Kasumi-1 (cell line): ENCODE measurements at places on chromosomes 7 and 10.

- no peak for DNase-seq
Measured at GRCh38 chr10:125034675-125035074, 92.8 kb downstream of the ZRANB1 start.

DNA sequence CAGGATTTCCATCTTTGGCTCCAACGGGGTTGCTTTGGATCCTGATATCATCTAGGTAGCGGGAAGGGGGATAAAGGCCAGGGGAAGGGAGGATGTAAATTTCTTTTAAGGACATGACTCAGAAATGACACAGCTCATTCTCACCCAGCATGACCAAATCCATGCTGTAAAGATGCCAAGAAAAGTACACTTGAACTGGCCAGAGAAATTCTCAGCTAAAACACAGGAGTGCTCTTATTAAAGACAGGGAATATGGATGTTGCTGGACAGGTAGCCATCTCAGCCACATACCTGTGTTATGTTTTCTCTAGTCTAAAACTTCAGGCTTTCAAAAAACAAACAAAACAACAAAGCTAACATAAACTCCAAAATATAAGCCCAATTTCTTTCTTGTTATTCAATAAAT lies 68.3 kb downstream of the NAMPT start:
- no peak for DNase-seq

- DNase-seq, result peak; percentile 93
Measured at GRCh38 chr10:5293691-5294550, 70.8 kb upstream of the UCN3 start.

DNA sequence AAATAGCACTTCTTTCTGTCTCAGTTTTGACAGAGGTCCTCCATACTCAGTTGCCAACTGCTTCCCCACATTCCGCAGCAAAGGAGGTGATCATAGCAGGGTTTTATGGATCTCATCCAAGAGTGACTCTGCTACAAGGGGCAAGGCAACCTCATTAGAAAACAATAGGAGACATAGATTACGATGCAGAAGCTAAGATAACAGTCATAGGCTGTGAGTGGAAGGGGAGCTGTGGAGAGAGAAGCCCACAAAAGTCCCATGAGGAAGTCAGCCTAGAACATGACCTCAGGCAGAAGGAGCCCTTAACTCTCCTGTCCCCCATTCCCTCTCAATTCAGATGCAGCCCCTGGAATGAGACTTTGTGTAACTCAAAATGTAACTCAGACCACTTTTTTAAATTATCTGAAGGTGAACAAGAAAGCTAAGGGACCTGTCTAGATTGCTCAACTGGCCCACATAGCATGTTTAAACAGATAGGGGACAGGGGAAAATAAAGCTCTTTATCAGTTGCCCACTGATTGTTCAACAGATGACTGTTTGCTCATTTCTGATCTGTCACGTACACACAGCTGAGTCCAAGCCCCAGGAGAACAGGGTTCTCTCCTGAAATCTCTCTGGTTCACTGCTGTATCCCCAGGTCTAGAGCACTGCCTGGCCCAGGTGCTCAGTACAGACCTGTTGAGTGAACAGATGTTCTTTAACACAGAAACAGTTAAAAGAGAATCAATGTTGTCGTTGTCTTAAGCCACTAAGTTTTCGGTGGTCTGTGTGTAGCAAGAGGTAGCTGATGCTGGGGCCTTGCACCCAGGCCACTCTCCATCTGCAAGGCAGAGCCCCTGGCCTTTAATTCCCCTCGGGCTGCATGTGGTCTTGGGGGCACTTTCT lies 1.5 kb upstream of the NCOA4 start:
- DNase-seq, result peak; percentile 30

DNA sequence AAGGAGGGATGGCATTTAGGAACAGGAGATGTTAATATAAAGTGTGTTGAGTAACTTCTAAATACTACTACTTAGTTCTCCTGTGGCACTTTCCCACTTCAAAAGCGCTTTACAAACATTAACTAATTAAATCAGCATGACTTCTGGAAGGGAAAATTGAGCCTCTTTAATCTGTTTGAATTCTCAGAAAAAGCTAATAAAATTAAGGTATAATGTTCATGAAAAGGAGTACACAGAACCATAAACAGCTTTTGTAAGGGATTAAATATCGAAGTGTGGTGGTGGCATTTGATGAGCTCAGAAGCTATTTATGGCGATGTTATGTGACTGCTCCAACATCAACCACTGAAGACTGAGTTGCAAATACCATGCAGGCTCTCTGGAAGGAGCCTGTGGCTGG lies 10.2 kb upstream of the VAX1 start:
- DNase-seq, result no peak

GRCh38 chr7:121824276-121824675 lies 48.7 kb upstream of the PTPRZ1 start:
- DNase-seq, result no peak
